ENCODE measurements at places on chromosomes 2 and 18. TPM values are rescaled to one million over a fixed set of nuclear protein-coding genes. Genes with fewer than 3 reads are reported as not detected.

Gene UGT1A3
- total RNA-seq: not detected

Gene LCT
- not detected for total RNA-seq

Gene INPP5D
- total RNA-seq: 1.0 TPM

Gene PAX3
- not detected for total RNA-seq

Gene CD8A
- not detected for total RNA-seq

Gene YPEL5
- total RNA-seq: 25.5 TPM

Gene FLACC1
- 1.9 TPM for total RNA-seq

Gene RBM44
- 0.32 TPM for total RNA-seq

Gene SGPP2
- not detected for total RNA-seq

Gene AAK1
- total RNA-seq: 19.7 TPM

Gene SS18
- total RNA-seq: 84.3 TPM

Gene RNU2-63P
- 78.3 TPM for total RNA-seq

Gene COL4A3
- not detected for total RNA-seq

Gene FEV
- total RNA-seq: not detected

Gene IL1RL2
- total RNA-seq: not detected

Gene TTR
- not detected for total RNA-seq

Data from HT1080 (cell line).